ENCODE measurements at places on chromosomes 1 and 21.

DNA sequence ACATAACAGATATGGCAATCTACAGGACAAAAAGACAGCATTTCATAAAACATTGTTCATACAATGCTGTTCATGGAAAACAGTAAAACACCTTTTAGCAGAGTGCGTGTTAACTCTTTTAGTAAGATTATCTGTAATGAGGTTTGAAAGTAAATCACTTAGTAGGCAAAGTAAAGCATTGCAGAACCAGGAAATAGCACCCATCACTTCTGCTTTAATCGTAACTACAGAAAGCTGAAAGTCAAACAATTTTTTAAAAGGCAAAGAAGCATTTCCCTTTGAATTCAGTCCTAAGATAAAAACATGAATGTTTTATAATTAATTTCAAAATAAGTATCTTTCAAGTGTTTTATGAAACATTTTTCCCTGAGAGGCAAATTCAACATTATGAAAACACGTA is 63.3 kb upstream of the RNF11 start:
- no peak for DNase-seq
- H3K36me3 ChIP-seq = no peaks in the 10 kb centered on the region
- H3K4me3 ChIP-seq = no peak overlapping the region
- H3K27ac ChIP-seq = no peak overlapping the region
- H3K27me3 ChIP-seq = no peaks in the 10 kb centered on the region

DNA sequence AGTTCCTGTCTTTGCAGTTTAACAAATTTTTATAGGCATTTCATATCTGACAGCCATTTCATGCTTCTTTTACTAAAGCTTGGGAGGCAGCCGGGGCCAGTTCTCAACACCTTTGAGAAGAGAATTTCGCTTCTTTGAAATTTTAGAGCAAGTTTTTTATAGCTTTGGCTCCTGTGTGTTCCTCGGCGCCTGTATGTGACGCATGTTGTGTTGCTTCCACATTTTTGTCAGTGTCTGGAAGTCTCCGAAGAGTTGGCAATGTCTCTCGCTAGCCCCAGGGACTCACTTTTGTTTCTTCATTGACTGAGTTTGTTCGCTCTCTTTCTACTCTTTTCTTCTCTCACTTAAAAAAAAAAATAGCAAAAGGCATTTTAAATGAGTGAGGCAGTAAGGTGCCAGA is 386.9 kb upstream of the PLXNA2 start:
- no peak overlapping the region for H3K27ac ChIP-seq
- no peak overlapping the region for H3K4me3 ChIP-seq
- H3K27me3 ChIP-seq = no peaks in the 10 kb centered on the region
- no peaks in the 10 kb centered on the region for H3K4me1 ChIP-seq

DNA sequence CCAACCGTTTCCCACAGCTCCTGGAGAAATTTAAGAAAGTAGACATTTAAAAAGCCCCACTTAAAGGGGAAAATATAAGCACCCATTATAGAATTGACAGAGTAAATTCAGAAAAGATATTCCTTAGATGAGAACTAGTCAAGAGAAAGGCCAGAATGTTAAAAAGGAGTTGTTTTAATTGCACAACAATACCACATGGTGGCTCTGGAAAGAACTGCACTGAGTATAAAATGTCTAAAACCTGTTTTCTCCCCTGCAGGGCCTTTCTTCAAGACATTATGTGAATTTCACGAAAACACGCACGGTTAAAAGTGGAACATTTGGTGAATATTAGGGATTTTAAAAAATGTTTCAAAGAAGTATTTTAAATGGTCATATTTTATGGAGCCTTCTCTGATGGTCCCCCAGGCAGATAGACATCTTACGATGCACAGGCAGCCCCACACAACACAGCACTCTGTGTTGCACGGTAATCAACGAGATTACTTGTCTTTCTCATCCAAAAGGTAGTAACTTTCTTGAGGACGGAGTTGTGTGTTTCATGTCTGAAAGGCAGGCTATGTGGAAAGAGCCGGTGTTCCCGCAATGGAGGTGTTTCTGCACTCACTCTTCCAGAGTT is 101.9 kb downstream of the PRRX1 start:
- no peaks in the 10 kb centered on the region for H3K27me3 ChIP-seq
- H3K4me1 ChIP-seq = no peaks in the 10 kb centered on the region
- no peak overlapping the region for H3K27ac ChIP-seq
- H3K36me3 ChIP-seq = no peaks in the 10 kb centered on the region
- no peak overlapping the region for H3K4me3 ChIP-seq

- H3K27ac ChIP-seq = no peak overlapping the region
- H3K27me3 ChIP-seq = no peaks in the 10 kb centered on the region
- no peaks in the 10 kb centered on the region for H3K36me3 ChIP-seq
- no peak for DNase-seq
- no peaks in the 10 kb centered on the region for H3K4me1 ChIP-seq
Measured at GRCh38 chr1:44300852-44301251, 54.2 kb downstream of the ERI3 start.

GRCh38 chr1:7255303-7256058 is 470.2 kb downstream of the CAMTA1 start:
- peaks cover 3% of the 10 kb centered on the region for H3K27me3 ChIP-seq
- no peak overlapping the region for H3K27ac ChIP-seq
- no peak overlapping the region for H3K4me3 ChIP-seq
- no peaks in the 10 kb centered on the region for H3K4me1 ChIP-seq
- no peaks in the 10 kb centered on the region for H3K36me3 ChIP-seq

- H3K27me3 ChIP-seq = no peaks in the 10 kb centered on the region
- no peak overlapping the region for H3K27ac ChIP-seq
- H3K4me3 ChIP-seq = no peak overlapping the region
- no peaks in the 10 kb centered on the region for H3K36me3 ChIP-seq
Measured at GRCh38 chr1:152869808-152870419, 8.2 kb upstream of the SMCP start.

- H3K4me3 ChIP-seq = no peak overlapping the region
- H3K4me1 ChIP-seq = no peaks in the 10 kb centered on the region
- no peak overlapping the region for H3K27ac ChIP-seq
- no peaks in the 10 kb centered on the region for H3K36me3 ChIP-seq
- H3K27me3 ChIP-seq = no peaks in the 10 kb centered on the region
- DNase-seq = no peak
Measured at GRCh38 chr1:168671782-168672181, 57.2 kb downstream of the DPT start.
